GM23248 (cell line): ENCODE measurements at places on chromosomes 2 and 18. TPM values are rescaled to one million over a fixed set of nuclear protein-coding genes. Genes with fewer than 3 reads are reported as not detected.

The CRYGD gene
- not detected in 2 replicates for total RNA-seq

The SNTG2 gene
- not detected in 2 replicates for total RNA-seq

GRCh38 chr2:200129721-200130462, 174.5 kb downstream of the MAIP1 start:
- H3K27me3 ChIP-seq, result no peaks in the 10 kb centered on the region
- H3K4me3 ChIP-seq, result no peak overlapping the region

The CDH19 gene
- not detected in 2 replicates for total RNA-seq

GRCh38 chr18:55404136-55404830, 183.7 kb downstream of the TCF4 start:
- no peaks in the 10 kb centered on the region for H3K36me3 ChIP-seq
- H3K4me3 ChIP-seq, result peak overlapping the region; percentile 79; the same call in 1 of the 2 replicates
- peaks cover 36% of the 10 kb centered on the region for H3K4me1 ChIP-seq
- H3K27me3 ChIP-seq, result no peaks in the 10 kb centered on the region
- H3K27ac ChIP-seq, result peak overlapping the region; percentile 88; the same call in 1 of the 2 replicates

DNA sequence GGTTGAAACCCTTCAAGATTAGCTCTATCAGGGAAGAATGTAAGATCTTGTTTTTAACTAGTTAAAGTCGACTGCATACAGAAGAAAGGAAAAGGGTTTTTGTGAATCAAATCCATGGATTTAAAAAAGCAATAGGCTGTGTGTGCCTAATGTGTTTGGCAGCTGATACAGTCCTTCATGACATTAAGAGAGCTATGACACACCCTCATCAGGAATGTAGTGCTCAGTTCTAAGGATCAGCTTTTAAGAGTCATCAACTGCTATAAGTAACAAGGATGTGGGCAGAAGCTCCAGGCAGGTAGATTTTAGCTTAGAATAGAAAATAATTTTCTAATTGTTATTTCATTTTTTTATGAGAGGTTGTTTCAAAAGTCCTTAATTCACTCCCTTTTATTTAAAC, 52.9 kb downstream of the PPP1R1C start:
- H3K36me3 ChIP-seq, result no peaks in the 10 kb centered on the region
- H3K4me3 ChIP-seq, result no peak overlapping the region
- H3K27ac ChIP-seq, result no peak overlapping the region

- no peak overlapping the region for H3K4me3 ChIP-seq
- H3K27me3 ChIP-seq, result no peaks in the 10 kb centered on the region
- H3K27ac ChIP-seq, result no peak overlapping the region
- peaks cover 15% of the 10 kb centered on the region for H3K4me1 ChIP-seq
- no peaks in the 10 kb centered on the region for H3K36me3 ChIP-seq
Measured at GRCh38 chr2:127577973-127578372, 42.5 kb downstream of the MYO7B start.

The L3MBTL4 gene
- total RNA-seq, result not detected in 2 replicates

DNA sequence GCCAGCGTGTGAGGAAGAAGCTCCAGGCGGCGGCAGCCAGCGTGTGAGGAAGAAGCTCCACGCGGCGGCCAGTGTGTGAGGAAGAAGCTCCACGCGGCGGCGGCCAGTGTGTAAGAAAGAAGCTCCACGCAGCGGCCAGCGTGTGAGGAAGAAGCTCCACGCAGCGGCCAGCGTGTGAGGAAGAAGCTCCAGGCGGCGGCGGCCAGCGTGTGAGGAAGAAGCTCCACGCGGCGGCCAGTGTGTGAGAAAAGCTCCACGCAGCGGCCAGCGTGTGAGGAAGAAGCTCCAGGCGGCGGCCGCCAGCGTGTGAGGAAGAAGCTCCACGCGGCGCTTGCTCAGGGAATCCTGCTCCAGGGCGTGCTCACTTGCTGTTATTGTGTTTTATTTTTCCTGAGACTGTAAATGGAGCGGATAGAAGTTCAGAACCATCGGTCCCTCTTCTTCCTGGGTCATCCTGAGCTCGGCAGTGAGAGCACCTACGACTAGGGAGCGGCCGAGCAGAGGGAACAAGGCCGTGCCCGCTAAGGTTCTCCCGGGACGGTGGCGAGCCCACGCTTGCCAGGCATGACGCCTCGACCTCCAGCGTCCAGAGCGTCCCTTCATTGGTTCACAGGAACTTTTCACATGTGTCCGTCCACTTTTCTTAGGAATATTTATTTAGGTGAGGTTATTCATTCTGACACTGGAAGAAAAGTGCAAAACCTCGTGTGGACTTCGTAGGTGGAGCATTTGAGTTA, 94.2 kb downstream of the TMEM18 start:
- no peak overlapping the region for H3K27ac ChIP-seq
- H3K27me3 ChIP-seq, result no peaks in the 10 kb centered on the region
- H3K36me3 ChIP-seq, result no peaks in the 10 kb centered on the region
- DNase-seq, result no peak
- H3K4me1 ChIP-seq, result no peaks in the 10 kb centered on the region

DNA sequence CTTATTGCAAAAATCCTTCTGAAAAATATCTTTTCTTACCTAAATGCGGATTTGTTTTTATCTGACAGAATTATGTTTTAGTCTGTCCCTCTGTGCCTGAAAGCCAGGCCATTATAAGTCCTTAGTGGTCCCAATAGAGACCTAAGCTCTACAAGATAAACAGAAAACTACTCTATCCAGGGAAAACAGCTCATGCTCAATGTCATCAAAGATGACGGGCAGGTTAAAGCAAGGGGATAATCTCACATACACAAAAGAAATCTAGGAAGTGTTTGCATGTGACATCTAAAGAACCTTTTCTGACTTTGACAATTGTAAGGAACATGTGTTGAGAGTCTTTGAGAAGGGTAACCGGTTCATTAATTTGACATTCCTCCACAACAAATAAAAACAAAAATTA, 741.1 kb upstream of the ID2 start:
- H3K27me3 ChIP-seq, result no peaks in the 10 kb centered on the region
- H3K27ac ChIP-seq, result no peak overlapping the region
- H3K4me1 ChIP-seq, result peaks cover 4% of the 10 kb centered on the region
- no peak overlapping the region for H3K4me3 ChIP-seq
- DNase-seq, result no peak

The NCKAP5 gene
- 0.65 and 1.5 TPM in 2 replicates for total RNA-seq

DNA sequence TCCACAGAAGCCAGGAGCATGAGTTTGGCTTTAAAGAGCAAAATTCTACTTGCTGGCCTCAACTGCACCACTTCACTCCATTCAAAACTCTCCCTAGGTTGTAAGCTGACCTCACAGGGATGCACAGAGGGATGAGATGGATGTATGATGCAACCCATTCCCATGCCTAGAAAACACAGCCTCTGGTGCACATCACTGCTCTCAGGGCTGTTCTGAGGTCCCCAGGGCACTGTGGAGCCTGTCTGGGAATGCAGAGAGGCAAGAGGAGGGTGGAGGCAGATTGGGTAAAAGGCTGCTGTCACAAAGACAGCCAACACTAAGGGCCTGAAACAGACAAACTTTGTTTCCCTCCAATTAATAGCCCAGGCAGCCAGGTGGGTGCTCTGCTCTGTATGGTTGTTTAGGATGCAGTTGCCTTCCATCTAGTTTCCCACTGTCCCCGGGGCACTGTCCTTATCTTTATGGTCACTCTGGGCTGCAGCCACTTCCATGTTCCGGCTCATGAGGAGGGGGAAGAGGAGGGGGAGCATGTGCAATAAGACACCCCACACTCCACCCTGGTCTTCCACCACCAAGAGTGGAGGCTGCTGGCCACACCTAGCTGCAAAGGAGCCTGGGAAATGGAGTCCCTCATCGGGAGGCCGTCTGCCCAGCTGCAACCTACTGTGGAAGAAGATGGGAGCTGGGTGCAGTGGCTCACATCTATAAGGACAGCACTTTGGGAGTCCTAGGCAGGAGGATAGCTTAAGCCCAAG, 7.0 kb downstream of the GPR45 start:
- peak; percentile 13 for DNase-seq
- no peaks in the 10 kb centered on the region for H3K27me3 ChIP-seq
- H3K27ac ChIP-seq, result no peak overlapping the region
- no peaks in the 10 kb centered on the region for H3K4me1 ChIP-seq
- no peak overlapping the region for H3K4me3 ChIP-seq
- no peaks in the 10 kb centered on the region for H3K36me3 ChIP-seq
